ENCODE measurements at places on chromosomes 6 and 20.

DNA sequence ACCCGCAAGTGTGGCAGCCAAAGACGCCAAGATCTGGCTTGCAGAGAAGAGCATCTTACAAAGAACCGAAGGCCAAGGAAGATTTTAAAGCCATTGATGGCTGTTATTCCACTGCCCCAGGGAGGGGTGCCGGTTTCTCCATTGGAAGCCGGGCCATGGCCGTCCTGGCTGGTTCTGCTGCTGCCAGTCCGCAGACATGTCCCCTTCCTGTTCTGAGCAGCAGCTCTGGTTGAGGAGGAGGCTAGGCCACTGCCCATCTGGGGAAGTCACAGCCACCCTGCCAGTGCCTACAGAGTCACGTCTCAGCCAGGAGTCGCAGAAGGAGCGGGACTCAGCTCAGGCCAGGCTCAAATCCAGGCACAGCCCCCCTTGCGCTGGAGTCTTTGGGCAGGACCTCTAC is 42.6 kb upstream of the MRGBP start:
- DNase-seq, result no peak

DNA sequence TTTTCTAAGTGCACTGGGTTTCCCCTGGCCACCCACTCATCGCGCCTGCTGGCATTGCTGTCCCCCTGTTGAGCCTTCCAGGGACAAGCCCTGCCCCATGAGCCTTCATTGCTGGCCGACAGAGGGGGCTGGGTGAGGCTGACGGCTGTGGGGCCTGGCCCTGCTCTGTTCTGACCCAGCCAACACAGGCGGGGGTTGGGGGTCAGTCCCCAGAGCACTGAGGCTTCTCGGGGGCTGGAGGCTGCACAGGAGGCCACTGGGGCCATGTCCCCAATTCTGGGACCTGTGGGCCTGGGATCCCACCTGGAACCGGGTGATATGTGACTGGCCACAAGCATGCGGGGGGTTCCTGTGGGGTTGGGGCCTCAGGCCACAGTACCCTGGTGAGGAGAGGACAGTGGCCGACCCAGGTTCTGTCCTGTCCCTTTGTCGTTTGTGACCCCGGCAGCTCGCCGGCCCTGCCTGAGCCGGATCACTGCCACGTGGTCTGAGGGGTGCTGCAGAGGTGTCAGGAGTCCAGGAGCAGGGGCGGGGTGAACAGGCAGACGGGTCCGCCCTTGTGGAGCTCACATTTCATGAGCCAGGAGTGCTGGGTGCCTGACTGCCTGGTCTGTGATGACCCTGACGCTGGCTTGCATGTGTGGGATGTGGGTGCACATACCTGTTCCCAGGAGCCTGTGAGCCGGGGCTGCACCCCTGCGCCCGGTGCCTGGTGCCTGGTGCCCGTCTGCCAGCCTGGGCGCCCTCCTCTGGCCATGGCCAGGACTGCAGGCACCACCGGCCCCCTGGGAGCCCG is 2.1 kb upstream of the COL20A1 start:
- DNase-seq, result no peak

DNA sequence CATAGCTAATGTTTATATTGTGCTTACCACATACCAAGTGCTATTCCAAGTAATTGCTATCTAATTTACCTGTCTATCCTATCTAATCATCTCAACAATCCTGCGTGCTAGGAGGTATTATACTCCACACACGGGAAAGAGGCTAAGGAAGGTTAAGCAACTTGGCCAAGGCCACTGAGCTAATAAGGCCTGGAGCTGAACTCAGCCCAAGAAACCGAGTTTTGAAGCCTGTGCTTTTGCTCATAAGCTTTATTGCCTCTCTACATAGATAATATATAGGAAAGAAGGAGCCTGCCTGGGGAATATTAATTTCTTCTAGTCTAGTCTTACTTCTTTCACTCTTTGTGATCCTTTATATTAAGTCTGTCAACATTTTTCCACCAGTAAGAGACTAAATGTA is 67.8 kb upstream of the ADGRF4 start:
- no peak for DNase-seq

- DNase-seq, result no peak
Measured at GRCh38 chr6:22106451-22106850, 190.4 kb downstream of the PRL start.

GRCh38 chr6:13267142-13267651 is 61.1 kb downstream of the TBC1D7 start:
- no peak for DNase-seq

DNA sequence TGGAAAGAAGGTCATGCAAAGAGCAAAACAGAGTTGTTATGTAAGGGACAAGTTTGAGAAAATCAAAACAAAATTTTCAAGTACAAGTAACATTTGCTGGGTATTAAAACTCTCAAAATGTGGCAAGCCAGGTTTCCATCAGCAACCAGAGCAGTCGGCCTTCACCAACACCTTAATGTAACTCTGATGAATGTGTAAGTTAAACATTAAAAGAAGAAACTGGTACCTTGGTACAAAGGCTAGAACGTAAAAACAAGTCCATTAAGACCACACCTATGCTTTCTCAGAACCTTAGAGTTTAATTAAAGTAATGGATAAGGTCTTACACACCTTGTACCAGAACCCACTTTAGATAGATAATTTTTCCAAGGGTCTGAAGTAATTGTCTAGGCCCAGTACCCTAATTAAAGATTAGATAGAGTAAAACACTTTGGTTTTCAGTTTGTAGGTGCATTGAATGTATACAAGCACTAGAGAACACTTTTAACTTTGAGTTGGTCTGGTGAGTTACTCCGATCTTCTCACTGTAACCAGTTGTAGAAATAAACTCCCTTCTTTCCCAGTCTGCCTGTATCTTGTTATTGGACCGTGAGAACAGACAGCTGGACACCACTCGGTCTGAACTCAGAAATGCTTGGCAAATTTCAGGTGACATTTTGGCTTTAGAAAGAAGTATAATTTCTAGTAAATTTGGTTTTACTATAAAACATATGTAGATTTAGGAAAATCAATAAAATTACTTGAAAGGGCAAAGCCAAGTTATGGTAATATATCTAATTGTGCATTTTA is 319.4 kb downstream of the HTR1B start:
- no peak for DNase-seq

DNA sequence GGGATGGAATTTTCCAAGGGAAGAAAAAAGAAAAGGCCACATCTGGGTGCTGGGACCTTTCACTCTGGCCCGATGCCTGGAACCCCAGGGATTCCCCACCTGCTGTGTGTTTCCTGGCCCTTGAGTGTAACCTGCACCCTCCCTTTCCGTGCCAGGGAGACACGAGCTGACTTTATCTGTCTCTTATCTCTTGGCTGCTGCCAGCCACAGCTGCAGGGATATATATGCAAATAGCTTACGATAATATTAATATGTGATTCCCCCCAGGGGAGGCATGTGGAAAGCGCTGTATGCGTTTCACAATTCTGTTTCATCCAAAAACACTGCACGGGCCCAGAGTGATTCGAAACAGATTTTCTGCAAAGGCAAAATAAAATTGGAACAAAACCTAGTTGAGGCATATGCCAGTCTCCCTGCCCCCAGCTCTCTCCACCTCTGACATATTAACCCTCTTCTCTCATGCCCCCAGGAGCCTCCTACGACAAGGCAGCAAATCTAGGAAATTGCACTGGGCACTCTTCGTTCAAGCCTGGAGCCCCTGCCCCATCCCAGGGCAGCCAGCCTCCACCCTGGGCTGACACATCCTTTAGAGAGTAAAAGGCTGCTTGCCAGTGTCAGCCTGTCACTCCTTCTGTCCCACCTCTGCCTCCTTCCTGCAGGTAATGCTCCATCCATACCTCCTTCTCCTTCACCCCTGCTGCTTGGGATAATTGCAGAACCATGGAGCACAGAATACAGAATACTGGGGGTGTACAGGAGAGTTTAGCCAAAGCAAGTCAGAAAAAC is 1.3 kb downstream of the RIPOR3 start:
- DNase-seq, result no peak

- DNase-seq, result no peak
Measured at GRCh38 chr6:43262000-43262779, 18.9 kb downstream of the TTBK1 start.

DNA sequence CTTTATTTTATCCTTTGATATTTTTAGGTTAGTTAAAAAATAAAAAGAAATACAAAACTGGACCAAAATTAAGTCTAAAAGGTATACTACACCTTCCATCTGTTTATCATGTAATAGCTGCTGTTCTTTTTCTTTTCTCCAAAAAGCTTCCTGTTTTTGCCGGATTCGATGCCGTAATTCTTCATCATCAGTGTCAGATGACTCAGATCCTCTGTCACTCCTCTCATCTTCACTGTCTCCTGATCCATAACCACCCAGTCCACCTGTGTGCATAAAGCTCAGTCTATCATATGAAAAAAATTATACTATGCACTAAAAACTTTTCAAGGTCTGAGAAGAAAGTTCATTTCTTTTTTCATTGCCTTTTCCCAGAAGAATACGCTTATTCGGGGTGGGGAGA is 8.5 kb upstream of the COQ3 start:
- no peak for DNase-seq

- peak; percentile 64 for DNase-seq
Measured at GRCh38 chr6:44738601-44739146, 351.2 kb downstream of the CDC5L start.

DNA sequence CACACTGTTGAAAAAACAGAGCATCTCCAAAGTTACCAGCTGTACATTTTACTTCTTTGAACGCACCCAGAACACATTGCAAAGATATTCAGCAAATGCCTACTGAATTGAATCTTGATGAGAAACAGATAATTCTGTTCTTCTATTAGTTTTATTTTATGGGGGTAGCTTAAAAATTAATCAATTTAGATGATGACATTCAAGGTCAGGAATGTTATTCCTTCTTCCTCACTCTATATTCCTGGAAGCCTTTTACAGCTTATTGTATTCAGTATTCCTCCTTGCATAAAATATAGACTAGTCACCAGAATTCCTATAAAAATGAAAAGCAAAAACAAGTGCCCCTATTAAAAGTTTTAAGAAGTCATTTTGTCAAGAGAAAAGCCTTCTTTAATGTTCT is 21.4 kb upstream of the GMDS start:
- no peak for DNase-seq

DNA sequence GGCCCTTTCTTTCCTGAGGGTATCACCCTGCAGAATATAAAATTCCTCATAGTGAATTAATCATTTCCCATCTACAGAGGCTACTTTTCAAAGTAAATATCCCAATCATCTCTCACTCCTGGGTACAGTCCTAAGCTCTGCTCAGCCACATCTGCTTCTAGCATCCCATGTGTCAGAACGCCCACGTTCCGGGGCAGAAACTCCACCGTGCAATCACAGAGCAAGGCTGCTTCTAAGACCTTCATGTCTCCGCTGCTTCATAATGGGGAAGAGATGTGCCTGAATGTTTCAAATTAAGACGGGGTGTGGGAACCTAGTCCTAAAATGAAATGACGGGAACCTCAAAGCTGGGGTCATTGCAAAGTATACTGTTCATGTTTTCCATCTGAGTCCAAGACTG is 208.8 kb upstream of the GMDS start:
- no peak for DNase-seq

- DNase-seq, result no peak
Measured at GRCh38 chr6:84728602-84729001, 35.8 kb downstream of the TBX18 start.

DNA sequence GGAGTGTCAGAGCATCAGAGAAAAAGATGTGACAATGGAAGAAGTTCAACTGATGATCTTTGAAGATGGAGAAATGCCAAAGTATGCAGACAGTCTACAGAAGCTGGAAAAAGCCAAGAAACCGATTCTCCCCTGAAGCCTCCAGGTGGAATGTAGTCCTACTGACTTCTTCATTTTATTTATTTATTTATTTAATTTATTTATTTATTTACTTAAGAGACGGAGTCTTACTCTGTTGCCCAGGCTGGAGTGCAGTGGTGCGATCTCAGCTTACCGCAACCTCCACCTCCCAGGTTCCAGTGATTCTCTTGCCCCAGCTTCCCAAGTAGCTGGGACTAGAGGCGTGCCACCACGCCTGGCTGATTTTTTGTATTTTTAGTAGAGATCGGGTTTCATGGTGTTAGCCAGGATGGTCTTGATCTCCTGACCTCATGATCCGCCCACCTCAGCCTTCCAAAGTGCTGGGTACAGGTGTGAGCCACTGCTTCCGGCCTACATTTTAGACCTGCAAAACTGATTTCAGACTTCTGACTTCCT is 2.2 kb upstream of the RPF2 start:
- DNase-seq, result no peak

All from left lobe of liver (tissue), 2 donors.